ENCODE measurements at places on chromosomes 5 and 9.
A peak's percentile ranks its signal among the peaks of the same experiment; 100 is the strongest.

DNA sequence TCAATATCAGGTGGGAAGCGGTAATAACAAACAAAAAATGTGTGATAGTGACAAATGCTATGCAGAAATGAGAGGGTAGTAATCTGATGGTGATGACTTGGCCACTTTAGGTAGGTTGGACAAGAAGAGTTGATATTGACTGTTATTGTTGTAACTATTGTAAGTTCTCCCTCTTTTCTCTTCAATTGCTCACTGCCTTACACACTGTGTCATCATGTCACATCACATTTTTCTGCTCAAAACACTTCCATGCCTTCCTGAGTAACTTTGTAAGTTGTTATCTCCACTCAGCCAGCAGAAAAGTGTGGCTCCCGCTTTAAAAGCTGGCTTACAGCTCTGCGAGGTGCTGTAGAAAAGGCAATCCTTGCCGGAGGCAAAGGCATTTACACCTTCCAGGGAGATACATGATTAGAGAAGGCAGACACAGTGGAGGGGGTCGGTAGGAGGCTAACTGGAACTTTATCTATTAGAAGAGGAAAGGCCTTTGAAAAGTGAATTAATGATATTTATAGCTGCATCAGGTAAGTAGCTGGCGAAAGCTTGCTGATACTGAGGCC, 85.2 kb upstream of the CLINT1 start:
- no peak for DNase-seq

DNA sequence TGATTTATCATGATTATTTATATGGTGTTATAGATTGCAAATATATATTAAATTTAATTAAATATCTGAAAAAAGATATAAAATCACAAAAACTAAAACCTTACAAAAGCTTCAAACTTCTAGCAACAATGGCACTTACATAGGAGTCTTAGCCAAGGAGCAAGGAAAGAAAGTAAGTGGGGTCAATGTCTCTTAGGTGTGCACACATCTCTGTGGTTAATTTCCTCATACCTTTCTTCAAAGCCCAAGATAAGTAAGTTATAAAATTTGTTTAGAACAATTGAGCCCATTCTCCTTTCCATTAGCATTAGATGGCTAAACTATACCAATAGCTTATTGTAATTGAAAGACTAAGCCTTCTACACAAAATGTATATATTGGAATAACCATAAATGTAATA, 161.6 kb upstream of the PDE4D start:
- DNase-seq: no peak

DNA sequence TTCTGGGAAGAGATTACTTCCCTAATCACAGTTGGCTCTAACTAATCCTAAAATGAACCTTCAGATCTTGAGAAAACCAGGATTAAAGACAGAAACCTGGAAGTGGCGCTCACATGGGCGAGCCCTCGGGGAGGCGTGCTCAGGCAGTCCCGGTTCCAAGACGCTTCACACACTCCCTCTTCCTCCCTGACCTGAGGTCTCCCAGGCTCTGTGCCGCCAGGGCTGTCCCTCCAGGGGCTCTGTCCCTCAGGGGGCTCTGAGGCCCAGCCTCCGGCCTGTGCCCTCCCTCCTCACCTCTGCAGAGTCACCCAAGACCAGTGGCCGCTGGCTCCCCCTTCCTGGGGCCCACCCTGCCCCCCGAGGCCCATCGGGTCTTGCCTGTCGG, 10.2 kb downstream of the SLC9A3 start:
- DNase-seq: no peak

GRCh38 chr5:386432-387341, 56.3 kb upstream of the EXOC3 start:
- no peak for DNase-seq

DNA sequence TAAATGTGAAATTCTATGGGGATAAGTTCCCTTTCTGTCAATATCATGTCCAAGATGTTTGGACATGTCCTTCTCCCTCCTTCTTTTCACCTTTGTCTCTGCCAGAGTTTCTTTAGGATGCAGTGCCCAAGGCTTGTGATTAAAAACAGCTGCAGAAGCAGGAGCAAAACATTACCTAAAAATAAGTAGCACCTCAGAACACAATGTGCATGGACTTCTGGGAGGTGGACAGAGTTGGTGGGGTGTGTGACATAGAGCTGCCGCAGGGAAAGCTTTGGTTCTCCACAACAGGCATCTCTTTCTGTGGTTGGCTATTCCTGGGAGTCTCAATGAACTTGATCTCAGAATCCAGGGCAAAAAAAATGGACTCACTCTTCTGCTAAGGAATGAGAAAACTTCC, 97.0 kb downstream of the SEC61B start:
- DNase-seq: no peak

GRCh38 chr5:12023614-12024241, 119.5 kb upstream of the CTNND2 start:
- DNase-seq: peak; percentile 35

GRCh38 chr9:125536167-125536772, 170.7 kb downstream of the MAPKAP1 start:
- DNase-seq: no peak

All from RCC 7860 (cell line).